Fibroblast of the aortic adventitia (primary cell): ENCODE measurements at places on chromosomes 1 and 21.

DNA sequence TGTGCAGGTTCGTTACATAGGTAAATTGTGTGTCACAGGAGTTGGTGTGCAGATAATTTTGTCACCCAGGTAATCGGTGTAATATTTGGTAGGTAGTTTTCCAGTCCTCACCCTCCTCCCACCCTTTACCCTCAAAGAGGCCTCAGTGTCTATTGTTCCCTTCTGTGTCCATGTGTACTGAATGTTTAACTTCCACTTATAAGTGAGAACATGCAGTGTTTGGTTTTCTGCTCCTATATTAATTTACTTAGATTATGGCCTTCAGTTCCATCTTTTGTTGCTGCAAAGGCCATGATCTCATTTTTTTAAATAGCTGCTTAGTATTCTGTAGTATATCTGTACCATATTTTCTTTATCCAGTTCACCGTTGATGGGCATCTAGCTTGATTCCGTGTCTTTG, 87.3 kb downstream of the RPS6KC1 start:
- no peak for DNase-seq

GRCh38 chr1:11044086-11044848, 2.8 kb downstream of the MASP2 start:
- no peak for DNase-seq

DNA sequence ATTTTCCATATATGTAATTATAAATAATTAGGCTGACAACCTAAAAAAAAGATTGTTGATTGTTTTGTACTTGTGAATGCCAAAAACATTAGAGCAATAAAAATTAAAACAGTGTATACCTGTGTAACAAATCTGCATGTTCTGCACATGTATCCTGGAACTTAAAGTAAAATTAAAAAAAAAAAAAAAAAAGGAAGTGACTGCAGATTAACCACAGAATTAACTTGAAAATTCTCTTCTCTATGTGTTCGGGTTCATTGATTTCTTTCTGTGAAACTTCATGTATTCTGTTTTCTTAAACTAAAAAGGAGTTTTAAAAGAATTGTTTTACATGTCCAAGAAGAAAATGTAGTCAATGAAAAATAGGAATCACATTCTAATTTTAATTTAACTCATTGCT, 95.7 kb downstream of the FASLG start:
- DNase-seq, result no peak

GRCh38 chr1:28339551-28339950, 10.7 kb downstream of the MED18 start:
- no peak for DNase-seq

DNA sequence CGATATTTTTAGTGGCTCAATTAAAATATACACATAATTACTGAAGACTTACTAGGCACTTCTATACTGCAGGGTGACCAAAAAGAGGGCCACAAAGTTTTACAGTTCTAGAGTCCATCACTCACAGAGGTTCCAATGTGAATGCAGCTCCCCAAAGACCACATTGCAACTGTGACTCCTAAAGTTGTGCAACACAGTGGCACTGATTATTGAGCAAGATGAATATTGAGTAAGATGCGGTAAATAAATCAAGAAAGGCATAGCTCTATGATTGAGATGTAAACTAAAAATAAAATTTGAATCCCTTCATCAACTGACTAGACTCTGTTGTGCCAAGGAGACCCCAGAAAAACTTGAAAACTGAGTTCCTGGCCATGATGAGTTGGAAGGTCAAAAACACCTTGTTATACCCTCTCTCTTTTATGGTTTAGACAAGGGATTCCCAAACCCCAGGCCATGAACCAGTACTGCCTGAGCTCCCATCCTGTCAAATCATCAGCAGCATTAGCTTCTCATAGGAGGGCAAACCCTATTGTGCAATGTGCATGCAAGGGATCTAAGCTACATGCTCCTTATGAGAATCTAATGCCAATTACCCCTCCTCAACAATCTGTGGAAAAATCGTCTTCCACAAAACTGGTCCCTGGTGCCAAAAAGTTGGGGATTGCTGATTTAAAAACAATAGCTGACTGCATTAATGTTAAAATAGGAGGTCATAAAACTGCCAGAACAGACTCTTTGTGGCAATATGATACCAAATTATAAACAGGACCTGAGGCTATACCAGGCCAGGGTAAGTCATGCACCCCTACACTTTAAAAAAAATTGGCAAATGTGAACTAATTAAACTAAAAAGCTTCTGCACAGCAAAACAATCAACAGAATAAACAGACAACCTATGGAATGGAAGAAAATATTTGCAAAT, 94.3 kb downstream of the ADGRL4 start:
- DNase-seq, result no peak
